CD4-positive, alpha-beta T cell (primary cell): ENCODE measurements at places on chromosomes 6 and 20.
A peak's percentile ranks its signal among the peaks of the same experiment; 100 is the strongest.

GRCh38 chr6:166441325-166442078, 58.8 kb upstream of the MPC1 start:
- no peaks in the 10 kb centered on the region for H3K36me3 ChIP-seq
- DNase-seq, result no peak
- no peaks in the 10 kb centered on the region for H3K27me3 ChIP-seq
- no peak overlapping the region for H3K4me3 ChIP-seq

GRCh38 chr20:20719411-20719810, 7.0 kb upstream of the RALGAPA2 start:
- no peaks in the 10 kb centered on the region for H3K27me3 ChIP-seq
- H3K36me3 ChIP-seq, result no peaks in the 10 kb centered on the region
- no peak overlapping the region for H3K27ac ChIP-seq
- H3K4me1 ChIP-seq, result no peaks in the 10 kb centered on the region

DNA sequence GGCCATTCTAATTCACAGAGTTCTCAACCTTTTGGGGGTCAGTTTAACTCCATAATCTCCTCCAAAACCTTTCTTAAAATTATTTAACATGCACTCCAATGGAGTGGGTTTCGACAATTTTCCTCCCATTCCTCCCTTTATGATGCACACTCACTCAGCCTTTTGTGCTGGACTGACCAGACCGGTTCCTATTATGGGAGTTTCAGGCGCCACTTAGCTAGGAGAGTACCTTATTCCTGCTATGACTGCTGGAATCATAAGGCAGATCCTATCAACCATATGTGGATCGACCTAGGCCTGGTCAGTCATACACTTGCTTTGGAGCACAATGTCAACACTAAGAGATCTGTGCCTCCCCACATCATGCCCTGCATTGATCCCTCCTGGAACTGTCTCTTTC, 63.9 kb upstream of the MOCS1 start:
- H3K36me3 ChIP-seq, result no peaks in the 10 kb centered on the region
- no peak for DNase-seq

DNA sequence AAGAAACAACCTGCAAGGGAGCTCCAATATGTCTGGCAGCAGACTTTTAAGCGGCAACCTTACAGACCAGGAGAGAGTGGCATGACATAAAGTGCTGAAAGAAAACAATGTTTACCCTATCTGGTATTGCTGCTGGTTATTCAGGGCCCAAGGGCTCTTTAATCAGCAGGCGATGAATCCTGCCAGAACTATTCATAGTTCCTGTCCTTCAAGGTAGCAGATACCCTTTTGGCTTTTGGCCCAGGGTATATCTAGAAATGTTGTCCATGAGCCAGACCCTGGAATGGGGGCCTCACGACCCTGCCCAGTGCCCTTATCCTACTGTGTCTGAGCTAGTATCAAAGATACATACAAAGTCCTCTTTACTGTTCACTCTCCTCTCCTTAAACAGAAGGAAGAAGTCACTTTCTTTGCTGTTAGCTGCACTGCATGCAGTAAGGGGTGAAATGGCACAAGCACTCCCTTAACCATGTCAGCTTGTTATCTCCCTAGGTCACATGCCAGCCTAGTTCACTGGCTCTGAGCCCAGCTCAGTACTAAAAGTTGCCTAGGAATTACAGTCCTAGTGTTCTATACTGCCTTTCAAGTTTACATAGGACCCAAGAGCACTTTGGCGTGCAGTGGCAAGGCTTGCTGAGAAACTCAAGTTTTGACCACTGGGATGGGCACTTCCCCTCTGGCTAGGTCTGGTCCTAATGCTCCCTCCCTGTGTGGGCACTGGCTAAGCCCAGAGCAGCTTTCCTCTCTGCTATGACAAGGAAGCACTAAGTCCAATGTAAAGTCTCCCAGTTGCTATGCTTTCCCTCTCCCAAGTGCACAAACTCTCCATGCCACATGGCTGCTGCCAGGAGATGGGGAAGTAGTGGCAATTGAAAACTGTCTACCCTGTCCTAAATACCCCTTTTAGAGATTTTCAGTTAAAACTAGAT, 122.0 kb downstream of the HTR1B start:
- no peaks in the 10 kb centered on the region for H3K4me1 ChIP-seq
- no peak overlapping the region for H3K4me3 ChIP-seq
- DNase-seq, result no peak
- H3K27me3 ChIP-seq, result no peaks in the 10 kb centered on the region
- H3K27ac ChIP-seq, result no peak overlapping the region

DNA sequence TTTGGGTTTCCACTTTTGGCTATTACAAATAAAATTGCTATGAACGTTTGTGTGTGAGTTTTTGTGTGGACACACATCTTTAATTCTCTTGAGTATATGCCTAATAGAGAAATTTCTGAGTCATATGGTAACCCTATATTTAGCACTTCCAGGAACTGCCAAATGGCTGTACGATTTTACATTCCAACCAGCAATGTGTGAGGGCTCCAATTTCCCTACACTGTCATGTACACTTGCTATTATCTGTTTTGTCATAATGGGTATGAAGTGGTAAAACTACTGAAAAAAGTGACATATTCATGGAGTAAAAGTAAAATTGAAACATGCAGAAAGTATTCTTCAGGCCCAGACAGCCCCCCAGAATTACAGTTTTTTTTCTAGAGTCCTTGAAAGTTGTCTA, 59.6 kb upstream of the ESR1 start:
- DNase-seq, result no peak
- no peak overlapping the region for H3K27ac ChIP-seq
- H3K27me3 ChIP-seq, result no peaks in the 10 kb centered on the region

- no peaks in the 10 kb centered on the region for H3K4me1 ChIP-seq
- no peak overlapping the region for H3K27ac ChIP-seq
- no peak for DNase-seq
Measured at GRCh38 chr6:163820171-163820570, 405.7 kb downstream of the QKI start.

DNA sequence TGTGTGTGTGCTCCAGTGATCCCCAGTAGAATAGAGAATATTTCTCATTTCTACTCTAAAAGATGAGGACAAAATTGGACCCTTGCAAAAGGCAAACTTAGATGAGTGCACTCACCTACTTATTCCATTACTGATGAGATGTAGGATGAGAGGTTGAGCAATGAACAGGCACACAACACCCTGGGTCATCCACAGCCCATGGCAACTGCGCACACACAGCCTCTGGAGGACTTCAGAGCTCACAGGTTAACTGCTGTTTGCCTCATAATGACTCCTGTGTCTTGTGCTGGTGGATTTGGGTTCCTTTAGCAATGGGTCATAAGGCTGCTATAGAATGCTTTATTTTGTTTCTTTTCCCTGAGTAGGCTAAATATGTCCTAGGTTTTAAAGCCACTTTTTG, 103.6 kb upstream of the TNFAIP3 start:
- DNase-seq, result no peak
- H3K27me3 ChIP-seq, result no peaks in the 10 kb centered on the region
- no peaks in the 10 kb centered on the region for H3K36me3 ChIP-seq
- H3K4me3 ChIP-seq, result no peak overlapping the region

DNA sequence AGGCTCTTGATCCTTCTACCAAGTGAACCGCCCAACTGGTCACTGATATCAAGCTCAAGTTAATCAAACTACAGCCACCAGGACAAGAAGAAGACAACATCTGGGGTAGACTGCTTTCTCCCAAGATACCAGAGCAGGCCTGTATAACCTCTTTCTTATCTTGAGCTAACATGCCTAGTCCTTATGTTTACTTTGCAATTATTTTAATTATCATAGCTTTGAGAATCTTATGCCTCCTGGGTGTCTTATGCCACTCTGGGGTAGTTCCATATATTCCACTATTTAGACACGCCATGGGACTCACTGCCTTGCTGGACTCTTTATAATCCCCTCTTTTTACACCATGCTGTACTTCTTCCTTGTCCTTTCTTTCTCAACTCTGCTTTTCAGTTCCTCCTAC, 41.5 kb upstream of the ECI2 start:
- no peak overlapping the region for H3K4me3 ChIP-seq

DNA sequence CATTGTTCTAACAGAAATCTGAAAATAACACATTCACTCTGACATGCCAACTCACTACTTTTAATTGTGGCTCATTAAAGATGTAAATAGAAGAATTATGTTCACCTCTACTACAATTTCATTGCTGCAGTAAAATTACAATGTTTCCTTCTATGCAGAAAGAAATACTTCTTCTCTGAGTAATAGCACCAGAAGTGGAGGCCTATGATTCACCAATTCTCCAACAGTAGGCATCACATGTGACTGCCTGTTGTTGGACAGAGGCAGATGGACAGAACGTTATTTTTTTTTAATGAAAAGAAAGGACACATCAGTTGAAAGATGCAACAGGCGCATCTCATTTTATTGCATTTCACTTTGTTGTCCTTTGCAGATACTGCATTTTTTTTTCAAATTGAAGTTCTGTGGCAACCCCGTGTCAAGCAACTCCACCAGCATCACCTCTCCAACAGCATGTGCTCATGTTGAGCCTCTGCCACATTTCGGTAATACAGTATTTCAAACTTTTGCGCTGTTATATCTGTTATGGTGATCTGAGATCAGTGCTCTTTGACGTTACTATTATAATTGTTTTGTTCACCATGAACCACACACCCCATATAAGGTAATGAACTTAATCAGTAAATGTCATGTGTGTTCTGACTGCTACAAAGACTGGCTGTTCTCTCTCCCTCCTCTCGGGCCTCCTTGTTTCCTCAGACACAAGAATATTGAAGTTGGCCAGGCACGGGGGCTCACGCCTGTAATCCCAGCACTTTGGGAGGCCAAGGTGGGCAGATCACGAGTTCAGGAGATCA, 121.4 kb downstream of the ATXN1 start:
- peaks cover 8% of the 10 kb centered on the region for H3K4me1 ChIP-seq
- H3K27me3 ChIP-seq, result no peaks in the 10 kb centered on the region
- DNase-seq, result no peak
- no peak overlapping the region for H3K4me3 ChIP-seq
- H3K27ac ChIP-seq, result no peak overlapping the region
- peaks cover 4% of the 10 kb centered on the region for H3K36me3 ChIP-seq

DNA sequence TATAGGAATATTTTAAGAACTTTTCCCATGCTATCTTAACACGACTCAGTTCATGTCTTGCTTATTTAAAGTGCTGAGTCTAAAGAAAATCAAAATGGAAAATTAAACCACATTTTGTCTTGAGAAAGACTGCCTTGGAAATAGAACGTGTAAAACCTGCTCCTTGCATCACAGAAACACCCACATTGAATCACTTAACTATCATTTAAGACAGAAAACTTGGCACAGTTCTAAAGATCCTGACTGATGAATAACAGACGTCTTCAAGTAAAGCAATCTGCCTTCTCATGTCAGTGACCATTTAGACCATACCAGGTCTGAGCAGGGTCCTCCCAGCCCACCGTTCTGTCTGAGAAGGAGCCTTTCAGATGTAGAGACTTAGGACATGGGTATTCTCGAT, 7.4 kb downstream of the PERP start:
- H3K36me3 ChIP-seq, result peaks cover 9% of the 10 kb centered on the region
- no peak overlapping the region for H3K4me3 ChIP-seq
- no peaks in the 10 kb centered on the region for H3K4me1 ChIP-seq
- H3K27ac ChIP-seq, result no peak overlapping the region

GRCh38 chr6:147055821-147056392, 148.3 kb upstream of the STXBP5 start:
- H3K27me3 ChIP-seq, result no peaks in the 10 kb centered on the region
- no peaks in the 10 kb centered on the region for H3K36me3 ChIP-seq
- H3K27ac ChIP-seq, result no peak overlapping the region
- no peaks in the 10 kb centered on the region for H3K4me1 ChIP-seq
- no peak overlapping the region for H3K4me3 ChIP-seq
- DNase-seq, result no peak

DNA sequence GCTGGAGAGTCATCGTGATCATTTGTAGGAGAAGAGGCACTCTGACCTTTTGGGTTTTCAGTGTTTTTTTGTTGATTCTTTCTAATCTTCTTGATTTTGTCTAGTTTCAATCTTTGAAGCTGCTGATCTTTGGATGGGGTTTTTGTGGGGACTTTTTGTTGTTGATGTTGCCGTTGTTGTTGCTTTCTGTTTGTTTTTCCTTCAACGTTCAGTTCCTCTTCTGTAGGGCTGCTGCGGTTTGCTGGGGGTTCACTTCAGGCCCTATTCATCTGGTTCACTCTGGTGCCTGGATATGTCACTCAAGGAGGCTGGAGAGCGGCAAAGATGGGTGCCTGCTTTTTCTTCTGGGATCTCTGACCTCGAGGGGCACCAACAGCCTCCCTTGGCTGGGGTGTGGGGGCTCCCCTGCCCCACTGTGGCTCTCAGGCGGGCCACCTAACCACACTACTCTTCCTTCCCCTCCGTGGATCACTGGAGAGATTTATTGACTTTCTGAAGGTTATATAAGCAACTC, 21.5 kb upstream of the TMEM244 start:
- H3K4me3 ChIP-seq, result no peak overlapping the region
- no peak for DNase-seq
- no peaks in the 10 kb centered on the region for H3K27me3 ChIP-seq

DNA sequence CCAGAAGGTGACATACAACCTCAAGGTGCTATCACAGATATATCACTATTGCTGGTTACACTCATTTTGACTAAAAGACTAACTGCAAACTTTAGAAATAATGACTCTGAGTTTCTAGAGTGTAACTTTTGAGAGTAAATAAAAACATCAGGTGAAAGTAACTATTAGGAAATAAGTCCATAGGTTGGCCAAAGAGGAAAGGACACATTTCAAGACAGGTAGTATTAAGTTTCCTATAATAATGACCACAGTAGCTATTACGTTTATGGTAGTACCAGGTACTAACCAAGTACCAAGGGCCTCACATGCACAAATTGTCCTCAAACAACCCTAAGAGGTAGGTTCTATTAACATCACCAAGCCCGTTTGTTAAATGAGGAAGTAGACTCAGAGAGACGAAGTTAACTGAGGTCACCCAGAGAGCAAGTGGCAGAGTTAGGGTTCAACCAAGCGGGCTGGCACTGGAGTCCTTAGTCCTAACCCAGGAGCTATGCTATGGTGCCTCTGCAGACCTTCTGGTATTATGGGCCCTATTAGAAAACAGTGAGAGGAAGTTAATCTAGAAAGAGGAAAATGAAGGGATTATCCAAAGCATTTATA, 36.8 kb downstream of the HEBP2 start:
- H3K4me3 ChIP-seq, result no peak overlapping the region
- no peaks in the 10 kb centered on the region for H3K36me3 ChIP-seq
- H3K27ac ChIP-seq, result no peak overlapping the region
- no peak for DNase-seq

DNA sequence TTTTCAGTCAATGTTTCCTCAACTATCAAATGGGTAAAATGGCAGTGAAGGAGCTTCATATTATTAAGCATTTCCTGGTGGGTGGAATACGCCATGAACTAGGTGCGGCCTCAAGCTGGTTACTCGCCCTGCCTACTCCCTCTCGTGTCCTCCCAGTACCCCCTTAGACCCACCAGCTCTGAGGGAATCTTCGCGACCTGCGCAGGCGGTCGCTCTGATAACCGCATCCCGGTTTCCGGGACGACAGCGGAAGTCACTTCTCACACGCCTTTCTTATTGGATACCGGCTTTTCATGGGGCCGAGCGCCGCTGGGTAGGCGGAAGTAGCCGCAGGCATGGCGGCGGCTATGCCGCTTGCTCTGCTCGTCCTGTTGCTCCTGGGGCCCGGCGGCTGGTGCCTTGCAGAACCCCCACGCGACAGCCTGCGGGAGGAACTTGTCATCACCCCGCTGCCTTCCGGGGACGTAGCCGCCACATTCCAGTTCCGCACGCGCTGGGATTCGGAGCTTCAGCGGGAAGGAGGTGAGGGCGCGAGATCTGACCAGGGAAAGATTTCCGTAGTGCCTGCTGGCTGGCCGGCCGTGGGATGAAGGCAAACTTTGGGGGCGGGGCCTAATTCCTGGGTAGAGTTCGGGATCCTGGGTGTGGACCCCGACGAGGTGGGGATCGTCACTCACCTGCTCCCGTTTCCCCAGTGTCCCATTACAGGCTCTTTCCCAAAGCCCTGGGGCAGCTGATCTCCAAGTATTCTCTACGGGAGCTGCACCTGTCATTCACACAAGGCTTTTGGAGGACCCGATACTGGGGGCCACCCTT, at the start of gene PIGT:
Gene PIGT, plus strand, starts transcription at position 320 of the 816 bp plus-strand sequence. Its CDS starts 16 bp downstream, at position 336.
- peak within 1 kb of the TSS; percentile 98 for H3K4me3 ChIP-seq
- H3K27me3 ChIP-seq, result no peaks in the 10 kb centered on the region
- H3K27ac ChIP-seq, result peak within 1 kb of the TSS; percentile 88
